ENCODE measurements at places on chromosomes 4 and X. TPM values are rescaled to one million over a fixed set of nuclear protein-coding genes. Genes with fewer than 3 reads are reported as not detected.

TMSB15C gene
- 30.4 TPM for total RNA-seq

EMCN gene
- total RNA-seq = 3.7 TPM

TSPAN6 gene
- 41.1 TPM for total RNA-seq

IL1RAPL2 gene
- total RNA-seq = 6.5 TPM

EGF gene
- total RNA-seq = 0.92 TPM
